NCI-H1105 (cell line): ENCODE measurements at places on chromosomes 16 and 17.

- DNase-seq = no peak
Observed at GRCh38 chr17:4665027-4665426, 23.5 kb upstream of the ALOX15 start.

DNA sequence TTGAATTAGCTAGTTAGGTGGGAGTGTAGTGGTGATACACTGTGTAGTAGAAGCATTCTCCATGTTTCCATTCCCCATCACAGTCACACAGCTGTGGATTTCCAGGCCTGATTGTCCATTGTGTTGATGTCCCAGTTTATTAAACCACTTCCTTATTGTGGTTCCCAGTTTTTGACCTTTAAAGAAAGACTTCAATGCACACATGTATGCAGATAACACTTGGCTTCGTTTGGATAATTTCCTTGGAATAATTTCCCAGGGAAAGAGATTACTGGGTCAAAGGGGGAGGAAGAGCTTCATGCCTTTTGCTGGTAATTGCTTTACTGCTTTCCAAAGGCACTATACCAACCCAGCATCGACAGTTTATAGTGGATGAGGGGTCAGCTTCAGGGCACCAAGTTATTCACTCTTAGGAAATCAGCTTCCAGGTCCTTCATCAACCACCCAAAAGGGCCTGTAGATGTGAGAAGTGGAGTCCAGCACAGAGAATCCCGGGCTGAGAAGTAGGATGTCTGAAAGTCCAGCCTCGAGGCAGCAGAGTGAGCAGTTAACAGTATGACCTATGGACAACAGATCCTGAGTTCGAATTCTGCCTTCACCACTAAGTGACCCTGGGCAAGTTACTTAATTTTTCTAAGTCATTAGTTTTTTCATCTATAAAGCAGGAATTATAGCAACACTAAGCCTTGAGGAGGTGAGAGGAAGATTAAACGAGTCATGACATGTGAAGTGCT lies 31.3 kb upstream of the TNS4 start:
- no peak for DNase-seq

GRCh38 chr17:10081571-10082169 lies 116.7 kb downstream of the GAS7 start:
- DNase-seq = no peak

DNA sequence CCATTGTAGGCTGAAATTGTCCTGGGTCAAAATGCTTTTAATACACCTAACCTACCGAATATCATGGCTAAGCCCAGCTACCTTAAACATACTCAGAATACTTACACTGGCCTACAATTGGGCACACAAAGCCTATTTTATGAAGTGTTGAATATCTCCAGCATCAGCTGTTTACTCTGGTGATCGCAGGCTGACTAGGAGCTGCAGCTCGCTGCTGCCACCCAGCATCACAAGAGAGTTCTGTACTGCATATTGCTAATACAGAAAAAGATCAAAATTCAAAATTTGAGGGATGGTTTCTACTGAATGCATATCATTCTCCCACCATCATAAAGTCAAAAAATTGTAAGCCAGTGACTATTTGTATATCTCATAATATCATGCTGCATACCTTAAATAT lies 55.3 kb downstream of the ULK2 start:
- peak; percentile 10 for DNase-seq

DNA sequence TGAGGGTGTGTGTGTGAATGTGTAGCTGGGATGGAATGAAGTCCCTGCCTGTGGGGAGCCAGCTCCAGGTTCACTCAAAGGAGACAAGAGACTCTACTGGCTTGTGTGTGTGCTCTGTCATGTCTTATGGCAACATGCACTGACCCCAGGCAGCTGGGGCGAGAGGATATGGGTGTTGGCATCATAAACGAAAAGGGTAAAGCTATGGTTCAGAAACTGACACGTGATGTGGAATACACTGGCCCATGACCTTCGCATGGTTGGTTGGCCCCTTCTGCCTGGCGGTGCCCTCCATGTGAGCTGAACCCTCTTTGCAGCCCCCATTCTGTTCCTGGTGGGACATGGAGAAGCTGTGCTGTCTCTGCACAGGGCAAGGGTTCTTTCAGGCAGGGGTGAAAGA lies 21.9 kb downstream of the ZNF750 start:
- DNase-seq = no peak

- DNase-seq = no peak
Observed at GRCh38 chr17:71933306-71933705, 187.5 kb upstream of the SOX9 start.

- DNase-seq = no peak
Observed at GRCh38 chr17:78815696-78816095, 24.9 kb downstream of the USP36 start.

DNA sequence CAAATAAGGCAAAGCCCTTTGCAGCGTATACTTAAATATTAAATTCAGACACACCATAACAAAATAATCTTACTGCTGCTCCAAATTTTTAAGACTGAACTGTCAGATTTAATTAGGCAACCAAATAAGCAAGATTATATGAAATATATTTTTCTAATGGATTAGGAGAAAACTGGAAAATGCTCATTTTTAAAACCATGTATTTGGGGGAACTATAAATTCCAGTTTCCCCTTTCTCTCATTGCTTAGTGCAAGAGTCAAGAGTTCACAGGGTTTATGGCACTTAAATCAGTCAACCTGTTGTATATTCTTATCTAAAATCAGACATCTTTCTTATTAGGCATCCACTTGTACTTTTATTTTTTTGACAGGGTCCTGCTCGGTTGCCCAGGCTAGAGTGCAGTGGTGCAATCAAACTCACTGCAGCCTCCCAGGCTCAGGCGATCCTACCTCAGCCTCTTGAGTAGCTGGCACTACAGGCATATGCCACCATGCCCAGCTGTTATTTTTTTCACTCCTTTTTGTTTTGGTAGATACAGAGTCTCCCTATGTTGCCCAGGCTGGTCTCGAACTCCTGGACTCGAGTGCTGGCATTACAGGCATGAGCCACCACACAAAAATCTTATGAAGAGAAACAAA lies 2.1 kb upstream of the KANSL1 start:
- DNase-seq = no peak

DNA sequence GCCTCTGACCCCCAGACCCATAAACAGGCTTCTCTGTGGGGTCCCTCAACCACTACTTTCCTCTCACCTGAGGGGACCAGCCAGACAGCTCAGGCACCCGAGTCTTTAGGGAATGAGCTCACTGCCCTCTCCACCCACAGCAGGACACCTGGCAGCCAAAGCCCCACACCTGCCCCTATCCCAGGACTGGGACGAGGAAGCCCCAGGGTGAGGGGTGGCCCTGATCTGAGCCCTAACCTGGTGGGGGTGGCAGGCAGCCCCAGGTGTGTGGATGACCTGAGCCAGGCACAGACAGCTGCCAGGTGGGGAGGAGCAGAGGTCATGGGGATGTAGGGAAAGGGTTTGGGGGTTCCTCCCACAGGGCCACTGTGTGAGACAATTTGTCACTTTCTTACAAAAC lies 1.7 kb upstream of the TEX19 start:
- DNase-seq = no peak

DNA sequence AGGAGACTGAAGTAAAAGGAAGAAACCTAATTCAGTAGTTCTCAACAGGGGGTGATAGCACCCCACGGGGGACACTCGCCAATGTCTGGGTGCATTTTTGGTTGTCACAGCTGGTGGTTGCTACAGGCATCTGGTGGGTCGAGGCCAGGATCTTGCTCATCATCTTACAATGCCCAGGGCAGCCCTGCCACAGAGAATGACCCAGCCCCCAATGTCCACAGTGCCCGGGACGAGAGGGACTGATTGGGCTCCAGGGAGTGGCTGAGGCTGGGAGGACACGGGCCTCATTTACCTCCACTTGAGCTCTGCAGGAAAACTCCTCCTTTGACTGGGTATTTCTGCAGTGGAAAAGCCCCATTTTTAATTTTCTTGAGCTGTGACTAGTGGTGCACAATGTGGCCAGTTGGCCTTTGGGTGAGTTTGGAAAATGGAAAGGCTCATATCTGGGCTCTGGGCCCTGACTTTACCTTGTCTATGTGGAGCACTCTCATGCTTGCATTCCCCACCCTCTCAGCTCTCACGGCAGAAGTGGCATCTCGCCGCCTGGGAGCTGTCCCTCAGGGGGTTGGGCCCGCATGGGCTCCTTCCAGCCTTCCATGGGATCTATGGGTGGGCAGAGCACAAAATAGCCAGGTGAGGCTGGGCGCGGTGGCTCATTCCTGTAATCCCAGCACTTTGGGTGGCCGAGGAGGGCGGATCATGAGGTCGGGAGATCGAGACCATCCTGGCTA lies 37.7 kb upstream of the IRF8 start:
- no peak for DNase-seq

DNA sequence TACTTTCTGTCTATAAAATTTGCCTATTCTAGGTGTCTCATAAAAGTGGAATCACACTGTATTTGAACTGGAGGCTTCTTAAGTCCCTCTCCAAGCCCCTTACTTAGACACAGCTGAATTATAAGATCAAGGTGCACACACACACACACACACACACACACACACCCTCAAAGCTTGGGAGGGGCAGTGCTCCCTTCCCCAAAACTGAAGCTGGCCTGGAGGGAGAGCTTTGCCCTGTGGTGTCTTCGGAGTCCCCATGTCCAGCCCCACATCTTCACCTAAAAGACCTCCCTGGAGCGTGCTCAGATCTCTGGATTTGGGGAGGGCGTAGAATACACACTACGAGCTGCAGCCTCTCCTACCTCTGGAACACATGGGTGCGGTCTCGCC lies 828 bp downstream of the EMP2 start:
- no peak for DNase-seq

DNA sequence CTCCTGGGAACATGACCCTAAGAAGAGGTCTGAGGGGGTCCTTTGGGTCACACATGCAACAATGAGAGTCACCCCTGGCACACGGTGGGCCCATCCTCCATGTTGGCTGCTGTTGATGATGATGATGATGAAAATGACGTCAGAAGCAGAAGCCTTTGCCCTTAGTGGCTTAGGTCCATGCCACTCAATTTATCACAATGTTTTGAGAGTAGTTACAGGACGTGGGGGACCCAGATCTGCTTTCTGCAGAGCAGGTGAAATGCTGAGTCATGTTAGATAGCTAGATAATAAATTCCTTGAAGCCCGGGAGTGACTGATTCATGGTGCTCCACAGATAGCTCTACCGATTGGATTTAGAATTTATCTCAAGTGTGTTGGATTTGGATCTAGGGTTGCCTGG lies 53.9 kb downstream of the VPS35L start:
- no peak for DNase-seq

DNA sequence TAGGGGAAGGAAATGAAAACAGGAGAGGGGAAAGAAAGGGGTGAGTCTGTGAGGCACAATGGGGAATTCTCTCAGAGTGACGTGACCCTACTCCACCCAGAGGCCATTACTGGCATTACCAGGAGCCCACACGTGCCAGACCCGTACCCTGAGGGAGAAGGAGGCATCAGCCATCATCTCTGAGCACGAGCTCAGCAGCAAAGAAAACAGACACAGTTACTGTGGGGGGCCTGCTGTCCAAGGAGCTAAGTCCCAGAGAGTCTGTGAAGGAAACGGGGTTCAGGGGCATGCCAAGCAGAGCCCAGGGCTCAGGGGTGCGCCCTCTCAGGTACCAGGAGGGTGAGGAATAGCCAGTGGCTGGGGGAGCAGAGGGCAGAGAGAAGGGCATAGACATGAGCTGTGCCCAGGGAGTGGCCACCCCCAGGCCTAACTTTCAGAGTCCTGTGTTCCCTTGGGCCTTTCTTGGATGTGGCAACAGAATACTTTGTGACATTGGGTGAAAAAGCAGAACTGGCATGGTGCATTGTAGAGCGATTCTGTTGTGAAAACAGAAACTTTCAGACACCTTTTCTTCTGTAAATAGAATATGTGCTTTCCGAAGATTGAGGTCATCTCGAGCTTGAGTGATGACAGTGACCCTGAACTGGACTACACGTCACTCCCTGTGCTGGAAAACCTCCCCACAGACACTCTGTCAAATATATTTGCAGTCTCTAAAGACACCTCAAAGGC lies 11.3 kb downstream of the TAF1C start:
- DNase-seq = peak; percentile 22

DNA sequence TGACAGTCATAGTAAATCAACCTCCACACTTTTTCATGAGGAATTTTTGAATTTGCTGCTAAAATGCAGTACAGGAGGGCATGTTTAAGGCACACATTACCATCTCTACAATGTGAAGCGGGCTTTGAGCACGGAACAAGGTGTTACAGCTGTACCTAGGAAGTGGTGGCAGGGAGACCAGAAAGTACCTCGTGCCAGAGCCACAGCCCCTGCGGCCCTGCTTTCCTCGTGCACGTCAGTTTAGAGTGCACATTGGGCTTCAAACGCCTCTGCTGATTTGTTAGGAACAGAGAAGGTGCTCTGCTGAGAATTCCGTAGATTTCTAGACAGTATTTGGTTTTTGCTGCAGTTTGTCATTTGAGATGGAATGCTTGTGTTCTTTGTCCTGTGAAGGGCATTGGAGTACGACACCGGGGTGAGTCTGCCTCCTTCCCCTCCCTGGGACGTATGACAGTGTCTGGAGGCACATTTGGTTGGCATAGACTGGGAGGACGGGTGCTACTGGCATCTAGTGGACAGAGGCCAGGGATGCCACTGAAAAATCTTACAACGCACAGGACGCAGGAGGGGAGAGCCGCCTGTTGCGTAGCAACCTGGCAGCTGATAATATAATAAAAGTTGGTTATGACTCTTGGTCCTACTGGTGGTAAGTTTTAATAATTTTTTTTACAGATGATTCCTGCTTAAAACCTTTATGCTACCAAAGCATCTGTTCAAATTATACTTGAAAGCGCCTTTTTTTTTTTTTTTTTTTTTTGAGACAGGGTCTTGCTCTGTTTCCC lies 9.1 kb downstream of the FOXK2 start:
- no peak for DNase-seq

DNA sequence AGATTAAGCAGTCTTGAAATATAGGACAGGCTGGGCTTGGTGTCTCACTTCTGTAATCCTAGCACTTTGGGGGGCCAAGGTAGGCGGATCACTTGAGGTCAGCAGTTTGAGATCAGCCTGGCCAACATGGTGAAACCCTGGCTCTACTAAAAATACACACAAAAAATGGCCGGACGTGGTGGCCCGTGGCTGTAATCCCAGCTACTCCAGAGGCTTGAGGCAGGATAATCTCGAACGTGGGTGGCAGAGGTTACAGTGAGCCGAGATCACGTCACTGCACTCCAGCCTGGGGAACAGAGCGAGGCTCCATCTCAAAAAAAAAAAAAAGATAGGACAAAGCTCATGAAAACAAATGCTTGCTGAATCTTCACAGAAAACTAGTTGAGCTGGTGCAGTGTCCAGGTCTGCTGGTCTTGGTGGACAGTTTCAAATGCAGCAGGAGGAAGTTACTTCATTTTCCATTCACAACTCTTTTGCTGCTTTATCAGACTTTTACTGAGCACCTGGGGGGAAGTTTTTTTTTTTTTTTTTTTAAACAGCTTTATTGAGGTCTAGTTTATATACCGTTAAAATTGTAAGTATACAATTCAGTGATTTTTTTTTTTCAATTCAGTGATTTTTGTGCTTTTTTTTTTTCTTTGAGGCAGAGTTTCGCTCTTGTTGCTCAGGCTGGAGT lies 45.2 kb downstream of the SNX29 start:
- DNase-seq = no peak
